ENCODE measurements at places on chromosomes 1 and 21. TPM values are rescaled to one million over a fixed set of nuclear protein-coding genes. Genes with fewer than 3 reads are reported as not detected.

DNA sequence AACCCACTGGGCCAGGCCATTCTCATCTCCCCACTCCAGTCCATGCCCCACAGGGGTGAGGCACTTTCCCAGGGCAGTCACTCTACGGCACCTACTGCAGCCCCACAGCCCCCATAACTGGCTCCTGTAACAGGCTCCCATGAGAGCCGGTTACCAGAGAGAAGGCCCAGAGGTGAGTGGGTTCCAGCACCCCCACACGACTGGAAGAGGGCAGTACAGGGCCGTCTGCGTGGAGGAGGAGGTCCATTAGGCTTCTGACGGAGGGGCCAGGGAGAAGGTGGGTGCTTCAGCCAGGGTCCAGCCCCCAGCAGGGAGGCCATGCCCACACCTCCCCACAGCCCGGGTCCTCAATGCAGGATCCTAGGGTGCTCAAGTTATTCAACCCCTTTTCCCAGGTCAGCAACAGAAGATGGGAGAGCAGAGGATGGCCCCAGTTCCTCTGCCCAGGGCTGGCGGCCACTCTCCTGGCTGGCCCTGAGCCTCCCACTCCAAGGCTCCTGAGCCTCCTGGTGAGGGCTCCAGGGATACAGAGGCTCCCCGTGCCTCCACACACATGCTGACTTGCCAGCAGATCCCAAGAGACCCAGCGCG, 1.6 kb downstream of the ACAP3 start:
- H3K4me1 ChIP-seq: peaks cover 34% of the 10 kb centered on the region
- H3K36me3 ChIP-seq: peaks cover 42% of the 10 kb centered on the region
- no peak overlapping the region for H3K27ac ChIP-seq
- DNase-seq: no peak
- no peaks in the 10 kb centered on the region for H3K27me3 ChIP-seq

The S100A8 gene
- polyA plus RNA-seq: 208 TPM

DNA sequence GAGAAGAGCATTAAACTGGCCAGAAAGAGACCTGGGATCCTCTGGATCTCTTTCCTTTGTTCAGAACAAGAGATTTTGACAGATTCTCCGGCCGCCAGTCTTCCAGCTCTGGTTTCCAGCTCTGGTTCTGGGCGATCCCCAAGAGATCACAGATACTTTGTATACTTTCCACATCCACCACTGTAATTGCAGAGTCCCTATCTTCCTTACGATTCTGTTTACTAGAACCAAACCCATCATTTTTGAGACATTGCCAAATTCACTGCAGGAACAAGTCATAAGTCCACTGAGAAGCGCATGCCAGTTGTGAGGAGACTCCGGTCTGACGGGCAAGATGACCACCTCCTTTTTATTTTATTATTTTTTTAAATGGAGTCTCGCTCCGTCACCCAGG, 505.2 kb downstream of the SMYD3 start:
- no peaks in the 10 kb centered on the region for H3K27me3 ChIP-seq
- DNase-seq: no peak
- H3K4me3 ChIP-seq: no peak overlapping the region
- H3K27ac ChIP-seq: no peak overlapping the region
- no peaks in the 10 kb centered on the region for H3K4me1 ChIP-seq

DNA sequence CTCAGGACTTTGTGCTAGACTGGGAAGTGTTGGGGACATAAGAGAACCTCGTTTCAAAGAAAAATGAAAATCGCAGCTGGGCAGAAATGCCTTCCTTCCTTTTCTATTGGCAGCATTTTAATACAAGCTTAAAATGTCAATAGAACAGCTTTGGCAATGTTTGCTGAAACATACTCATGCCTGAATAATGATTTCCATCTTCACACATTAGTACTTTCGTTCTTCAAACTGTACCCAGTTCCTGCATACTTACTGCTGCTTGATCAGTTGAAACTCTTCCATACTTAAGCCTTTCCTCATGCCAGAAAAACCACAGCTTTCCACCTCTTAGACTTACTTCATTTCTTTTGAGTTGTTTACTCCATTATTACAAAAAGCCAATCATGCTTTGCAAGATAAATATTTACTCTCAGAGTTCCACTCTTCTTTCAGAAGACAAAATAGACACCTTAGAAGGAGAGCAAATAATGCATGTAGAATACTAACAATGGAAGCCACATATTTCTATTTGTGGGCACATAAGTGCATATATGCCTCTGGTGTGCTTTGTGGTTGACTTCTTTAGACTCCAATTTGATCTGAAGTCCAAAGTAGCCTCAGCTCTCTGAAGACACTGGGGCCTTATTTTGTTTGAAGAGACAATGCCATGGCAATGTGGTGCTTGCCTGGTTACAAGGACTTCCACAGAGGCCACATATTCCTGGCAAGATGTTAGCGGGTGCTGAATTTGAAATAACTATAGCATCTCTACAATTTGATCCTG, 22.7 kb upstream of the CD55 start:
- no peaks in the 10 kb centered on the region for H3K36me3 ChIP-seq
- H3K4me3 ChIP-seq: no peak overlapping the region
- peak overlapping the region; percentile 17 for H3K27ac ChIP-seq
- H3K4me1 ChIP-seq: no peaks in the 10 kb centered on the region

The LRRN2 gene
- not detected for polyA plus RNA-seq

GRCh38 chr1:202160377-202160940, at the start of gene PTPN7:
TSS of gene PTPN7 (minus strand) at chr1:202160602. CDS start at chr1:202159402, 1,200 bp downstream.
- H3K4me3 ChIP-seq: peak within 1 kb of the TSS; percentile 5
- H3K27ac ChIP-seq: no peak within 1 kb of the TSS
- no peaks in the 10 kb centered on the region for H3K4me1 ChIP-seq
- H3K27me3 ChIP-seq: no peaks in the 10 kb centered on the region

DNA sequence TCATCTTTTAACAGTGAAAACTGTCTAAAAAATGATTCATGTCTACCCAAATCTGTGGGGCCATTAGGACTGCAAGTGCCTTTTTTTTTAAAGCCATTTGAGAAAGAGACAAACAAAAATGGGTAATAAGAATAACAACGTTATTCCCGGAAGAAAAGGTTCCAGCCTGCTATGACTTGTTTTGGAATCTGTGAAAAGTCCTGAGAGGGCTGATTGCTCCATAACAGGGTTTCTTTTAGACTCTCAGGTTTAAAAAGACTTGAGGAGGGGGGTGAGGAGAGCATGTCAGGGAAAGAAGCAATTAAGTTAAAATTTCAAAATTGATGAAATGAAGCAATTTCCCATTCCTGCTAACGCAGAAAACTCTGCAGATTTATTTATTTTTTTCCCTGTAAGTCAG, 56.4 kb downstream of the CACHD1 start:
- H3K27me3 ChIP-seq: no peaks in the 10 kb centered on the region
- no peak for DNase-seq
- H3K4me1 ChIP-seq: no peaks in the 10 kb centered on the region
- no peak overlapping the region for H3K27ac ChIP-seq
- H3K36me3 ChIP-seq: no peaks in the 10 kb centered on the region

GRCh38 chr21:24716281-24716918, 890.9 kb downstream of the MRPL39 start:
- H3K27me3 ChIP-seq: no peaks in the 10 kb centered on the region
- H3K27ac ChIP-seq: no peak overlapping the region
- H3K36me3 ChIP-seq: no peaks in the 10 kb centered on the region
- H3K4me1 ChIP-seq: no peaks in the 10 kb centered on the region
- DNase-seq: no peak

DNA sequence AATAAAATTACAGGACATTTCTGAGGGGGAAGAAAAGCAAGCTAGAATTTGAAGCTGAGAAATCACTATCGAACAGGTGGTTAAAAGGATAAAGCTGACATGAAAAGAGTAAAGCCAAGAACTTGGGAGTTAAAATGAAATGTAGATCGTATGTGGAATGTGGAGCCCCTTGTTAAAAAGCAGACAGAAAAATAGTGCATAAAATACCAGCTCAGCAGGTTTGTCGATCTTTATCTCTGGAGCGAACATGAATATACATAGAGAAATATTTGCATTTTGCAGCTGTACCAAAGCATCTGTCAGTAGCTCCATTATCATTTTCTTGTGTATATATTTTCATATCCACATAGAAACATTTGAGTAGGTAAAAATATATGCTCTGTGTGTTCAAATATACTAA, 73.6 kb upstream of the CDC42BPA start:
- no peak overlapping the region for H3K4me3 ChIP-seq
- no peak for DNase-seq
- H3K27ac ChIP-seq: no peak overlapping the region
- H3K27me3 ChIP-seq: no peaks in the 10 kb centered on the region
- no peaks in the 10 kb centered on the region for H3K36me3 ChIP-seq

GRCh38 chr1:61056196-61056572, 26.2 kb upstream of the NFIA start:
- H3K27ac ChIP-seq: peak overlapping the region; percentile 45
- H3K36me3 ChIP-seq: no peaks in the 10 kb centered on the region
- no peak overlapping the region for H3K4me3 ChIP-seq
- H3K4me1 ChIP-seq: no peaks in the 10 kb centered on the region
- peaks cover 26% of the 10 kb centered on the region for H3K27me3 ChIP-seq

GRCh38 chr1:8182034-8182761, 135.7 kb upstream of the SLC45A1 start:
- no peaks in the 10 kb centered on the region for H3K36me3 ChIP-seq
- H3K4me1 ChIP-seq: no peaks in the 10 kb centered on the region
- no peak overlapping the region for H3K27ac ChIP-seq
- DNase-seq: no peak
- no peak overlapping the region for H3K4me3 ChIP-seq

DNA sequence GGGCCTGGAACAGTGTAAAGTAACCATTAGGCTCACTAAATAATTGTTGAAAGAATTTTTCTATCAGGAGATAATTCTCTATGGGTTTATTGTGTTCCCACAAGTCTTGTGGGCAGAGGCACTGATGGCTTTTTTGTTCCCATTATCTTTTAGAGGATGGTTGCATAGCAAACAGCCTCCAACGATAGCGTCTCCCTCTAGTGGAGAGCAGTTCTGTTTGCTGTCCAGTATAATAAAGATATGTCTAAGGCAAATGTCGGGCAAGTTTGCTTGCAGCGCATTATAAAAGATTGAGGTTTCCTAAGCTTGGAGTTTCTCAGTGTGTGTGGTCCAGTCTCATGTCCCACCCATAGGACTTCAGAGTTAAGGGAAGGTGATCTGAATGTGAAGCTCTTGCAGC, 1.3 kb upstream of the SLC6A17 start:
- H3K4me3 ChIP-seq: no peak overlapping the region
- H3K4me1 ChIP-seq: no peaks in the 10 kb centered on the region
- peaks cover 64% of the 10 kb centered on the region for H3K27me3 ChIP-seq
- no peak for DNase-seq
- no peak overlapping the region for H3K27ac ChIP-seq

The GJA9 gene
- not detected for polyA plus RNA-seq

The LRRC39 gene
- 1.1 TPM for polyA plus RNA-seq

The KCNH1 gene
- polyA plus RNA-seq: not detected

The C4BPB gene
- polyA plus RNA-seq: 17.2 TPM

The OR14K1 gene
- polyA plus RNA-seq: not detected
